AG08396 (cell line): ENCODE measurements at places on chromosomes 1 and 21.

DNA sequence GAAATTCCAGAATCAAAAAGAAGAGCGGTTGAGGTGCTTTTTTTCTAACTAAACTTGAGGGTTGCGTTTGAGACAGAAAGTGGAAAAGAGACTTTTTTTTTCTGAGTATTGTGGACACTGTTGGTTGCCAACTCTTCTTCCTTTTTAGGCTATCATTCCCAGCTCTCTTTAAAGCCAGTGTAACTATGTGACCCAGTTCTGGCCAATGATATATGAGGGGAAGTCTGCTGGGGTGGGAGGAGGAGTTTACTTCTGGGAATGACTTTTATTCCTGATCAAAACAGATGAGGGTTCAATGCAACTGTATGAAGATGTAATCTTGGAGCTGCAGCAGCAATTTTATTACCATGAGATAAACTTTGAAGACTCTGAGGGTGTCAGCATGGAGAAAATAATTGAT, 17.3 kb upstream of the NMNAT2 start:
- DNase-seq = no peak

DNA sequence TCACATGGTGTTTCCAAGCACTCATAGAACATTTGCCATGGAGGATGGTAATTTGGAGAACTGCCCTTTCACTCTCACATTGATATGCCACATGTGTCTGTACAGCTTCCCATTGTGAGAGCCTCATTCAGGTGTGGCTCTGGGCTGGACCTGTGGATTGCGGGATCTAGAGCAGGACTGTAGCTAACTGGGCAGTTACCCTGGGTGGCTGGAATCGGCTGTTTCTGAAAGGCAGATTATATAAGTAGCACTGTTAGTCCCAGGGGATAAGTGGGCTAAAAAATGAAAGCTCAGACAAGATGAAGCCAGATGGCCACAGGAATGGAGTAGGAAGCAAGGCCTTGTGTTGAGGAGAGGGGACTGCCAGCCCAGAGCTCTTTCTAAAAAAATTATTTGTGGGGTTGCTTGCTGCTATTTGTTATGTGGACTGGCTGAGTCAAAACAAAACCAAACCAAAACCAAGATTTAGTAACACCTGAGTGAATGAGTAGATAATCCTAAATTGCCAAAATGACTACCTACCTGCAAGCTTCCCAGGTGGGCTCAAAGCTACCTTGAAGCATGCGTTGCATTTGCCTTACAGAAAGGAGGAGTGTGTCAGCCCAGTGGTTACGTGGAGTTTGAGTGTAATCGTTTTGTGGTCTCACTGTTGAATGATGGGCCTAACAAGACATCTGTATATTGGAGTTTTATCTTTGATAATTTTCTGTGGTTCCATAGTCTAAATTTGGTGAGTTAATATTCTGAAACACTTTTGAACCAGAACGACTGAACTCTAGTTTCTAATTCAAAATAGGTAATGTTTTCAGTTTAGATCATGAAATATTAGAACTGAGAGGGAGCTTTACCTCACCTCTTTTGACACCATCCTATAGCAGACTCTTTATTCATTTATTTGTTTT, 58.0 kb downstream of the SDCCAG8 start:
- DNase-seq = no peak

DNA sequence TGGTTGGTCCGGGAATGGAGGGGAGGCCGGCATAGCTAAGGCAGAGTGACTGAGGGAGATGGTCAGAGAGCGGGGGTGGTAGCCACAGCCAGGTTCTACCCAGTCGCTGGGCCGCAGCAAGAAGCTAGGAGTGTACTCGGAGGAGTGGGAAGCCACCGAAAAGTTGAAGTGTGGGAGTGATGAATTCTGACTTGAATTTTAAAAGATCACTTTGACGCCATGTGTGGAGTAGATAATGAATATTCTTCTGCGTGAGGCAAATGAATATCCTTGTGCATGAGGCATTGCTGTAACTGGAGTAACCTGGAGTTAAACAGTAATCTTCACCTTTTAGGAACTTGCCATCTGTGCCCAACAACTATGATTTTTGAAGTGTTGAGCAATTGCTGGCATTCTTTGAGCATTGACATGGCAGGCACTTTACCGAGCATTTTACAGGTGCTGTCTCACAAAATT, 6.9 kb downstream of the CTPS1 start:
- DNase-seq = no peak

DNA sequence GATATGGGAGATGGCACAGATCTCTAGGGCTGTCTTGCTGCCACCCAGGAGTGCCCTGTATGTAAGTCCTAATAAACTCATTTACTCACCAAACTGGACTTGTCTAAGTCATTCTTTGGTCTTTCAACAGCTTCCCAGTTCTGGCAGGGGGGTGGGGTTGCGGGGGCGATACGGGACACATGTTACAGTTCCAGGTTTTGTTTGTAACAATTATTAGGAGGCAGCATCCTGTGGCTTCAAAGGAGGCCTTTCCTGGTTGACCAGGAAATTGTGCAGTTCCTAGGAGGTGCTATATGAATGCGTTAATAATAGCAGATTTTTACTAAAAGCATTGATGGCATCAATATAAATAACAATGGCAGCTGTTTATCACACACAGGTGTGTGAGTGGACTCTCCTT, 42.7 kb upstream of the TRIM45 start:
- DNase-seq = no peak

GRCh38 chr1:184163674-184164465, 112.3 kb downstream of the TSEN15 start:
- DNase-seq = peak; percentile 71

DNA sequence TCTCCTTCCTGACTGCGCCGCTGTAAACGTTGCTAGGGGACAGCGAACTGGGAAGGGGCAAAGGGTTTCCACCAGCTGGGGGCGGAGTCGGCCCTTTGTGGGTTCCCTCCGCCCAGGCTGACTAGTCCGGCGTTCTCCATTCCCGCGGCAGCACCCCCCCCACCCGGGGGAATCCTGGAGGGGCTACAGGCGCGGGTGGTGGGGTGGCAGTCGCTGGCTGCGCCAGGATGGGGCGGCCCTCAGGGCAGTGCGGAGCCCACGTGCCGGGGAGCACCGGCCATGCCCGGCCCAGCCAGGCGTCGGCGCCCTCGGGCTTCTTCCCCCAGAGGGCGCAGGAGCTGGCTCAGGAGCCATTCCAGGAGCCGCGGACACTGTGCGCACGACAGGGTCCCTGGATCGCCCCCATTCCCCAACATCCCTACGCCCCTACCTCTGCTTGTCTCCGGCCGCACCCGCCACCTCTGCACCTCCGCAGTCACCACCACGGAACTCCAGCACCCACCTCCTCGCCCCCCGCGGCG, 476 bp downstream of the BATF3 start:
- peak; percentile 80 for DNase-seq

GRCh38 chr1:15406614-15407559, 2.8 kb upstream of the EFHD2 start:
- peak; percentile 84 for DNase-seq

DNA sequence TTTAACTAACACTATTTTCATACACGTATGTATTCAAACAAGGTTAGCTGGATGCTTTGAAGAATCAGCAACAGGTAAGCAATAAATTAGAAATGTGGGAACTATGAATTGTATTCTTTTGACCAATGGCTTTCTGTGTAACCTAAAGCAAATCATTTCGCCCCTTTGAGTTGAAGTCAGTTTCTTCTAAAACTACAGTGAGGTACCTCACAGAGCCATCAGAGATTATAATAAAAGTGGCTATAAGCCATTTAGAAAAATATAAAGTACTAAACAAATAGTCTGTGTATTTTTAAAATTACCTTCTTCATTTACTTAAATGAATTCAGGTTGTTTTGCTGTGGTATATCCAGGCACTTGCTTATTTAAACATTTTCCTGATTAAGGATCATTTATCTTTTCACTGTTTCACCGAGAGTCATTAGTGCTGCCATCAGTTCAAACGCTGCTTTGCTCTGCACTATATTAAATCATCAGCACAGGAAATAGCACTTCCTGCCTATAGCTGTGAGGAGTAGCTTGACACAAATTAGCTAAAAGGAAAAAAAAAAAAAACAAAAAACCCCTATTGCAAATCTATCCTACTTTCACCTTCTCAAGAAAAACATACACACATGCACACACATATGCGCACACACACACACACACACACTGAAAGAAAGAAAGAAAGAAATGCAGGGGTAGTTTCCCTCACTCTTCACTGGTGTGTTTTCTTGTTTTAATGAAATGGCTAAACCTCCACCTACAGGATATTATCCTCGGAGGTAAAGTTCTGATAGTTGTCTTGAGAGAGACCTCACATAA, 39.8 kb upstream of the C1orf105 start:
- no peak for DNase-seq

DNA sequence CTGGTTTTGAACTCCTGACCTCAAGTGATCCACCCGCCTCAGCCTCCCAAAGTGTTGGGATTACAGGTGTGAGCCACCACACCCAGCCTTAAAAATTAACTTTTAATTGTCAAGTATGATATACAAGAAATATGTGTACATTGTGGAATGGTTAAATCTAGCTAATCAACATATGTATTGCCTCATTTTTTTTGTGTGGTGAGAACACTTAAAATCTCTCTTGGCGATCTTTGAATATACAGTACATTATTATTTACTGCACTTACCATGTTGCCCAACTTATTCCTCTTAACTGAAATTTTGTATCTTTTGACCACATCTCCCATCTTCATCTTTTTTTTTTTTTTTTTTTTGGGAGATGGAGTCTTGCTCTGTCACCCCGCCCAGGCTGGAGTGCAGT, 23.3 kb downstream of the THRAP3 start:
- DNase-seq = no peak

DNA sequence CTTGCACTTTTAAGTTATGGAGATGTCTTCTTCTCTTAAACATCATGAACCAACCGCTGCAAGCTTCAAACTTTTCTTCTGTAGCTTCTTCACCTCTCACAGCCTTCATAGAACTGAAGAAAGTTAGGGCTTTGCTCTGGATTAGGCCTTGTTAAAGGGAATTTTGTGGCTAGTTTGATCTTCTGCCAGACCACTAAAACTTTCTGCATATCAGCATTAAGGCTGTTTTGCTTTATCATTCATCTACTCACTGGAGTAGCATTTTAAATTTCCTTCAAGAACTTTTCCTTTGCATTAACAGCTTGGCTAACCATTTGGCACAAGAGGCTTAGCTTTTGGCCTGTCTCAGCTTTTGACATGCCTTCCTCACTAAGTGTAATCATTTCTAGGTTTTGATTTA, 43.0 kb upstream of the RGL1 start:
- no peak for DNase-seq

- DNase-seq = no peak
Measured at GRCh38 chr1:157311730-157312081, 173.5 kb upstream of the ETV3 start.

DNA sequence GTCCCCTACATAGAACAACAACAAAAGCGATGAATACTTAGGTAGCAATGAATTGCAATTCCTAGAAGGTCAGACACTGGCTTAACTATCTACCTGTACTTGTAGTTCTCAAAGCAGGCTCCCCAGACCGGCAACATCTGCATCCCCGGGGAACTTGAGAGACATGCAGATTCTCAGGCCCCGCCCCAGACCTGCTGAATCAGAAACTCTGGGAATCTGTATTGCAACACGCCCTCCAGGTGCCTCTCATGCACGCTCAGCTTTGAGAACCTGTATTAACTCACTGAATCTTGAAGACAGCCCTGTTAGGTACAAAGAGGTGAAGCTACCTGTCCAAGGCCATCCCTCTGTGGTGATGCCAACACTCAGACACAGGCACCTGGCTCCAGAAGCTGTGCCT, 128.1 kb downstream of the KAZN start:
- no peak for DNase-seq

DNA sequence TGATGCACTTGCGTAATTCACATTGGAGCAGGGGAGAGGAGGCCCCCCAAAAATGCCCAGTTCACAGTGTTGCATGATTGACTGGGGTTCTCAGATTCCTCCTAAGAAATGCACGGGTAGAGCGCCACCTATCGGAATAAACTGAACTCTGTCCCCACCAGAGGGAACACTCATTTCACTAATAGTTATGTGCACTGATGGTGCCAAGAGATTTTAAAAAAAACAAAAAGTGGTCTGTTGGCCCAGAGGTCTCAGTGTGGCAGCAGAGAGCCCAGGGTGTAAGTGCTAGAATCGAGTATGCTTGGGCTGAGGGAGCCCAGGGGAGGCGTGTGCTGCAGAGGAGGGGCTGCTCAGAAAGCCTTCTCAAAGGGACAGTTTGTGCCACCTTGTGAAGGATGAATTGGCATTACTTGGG, 6.9 kb downstream of the PINK1 start:
- peak; percentile 70 for DNase-seq

DNA sequence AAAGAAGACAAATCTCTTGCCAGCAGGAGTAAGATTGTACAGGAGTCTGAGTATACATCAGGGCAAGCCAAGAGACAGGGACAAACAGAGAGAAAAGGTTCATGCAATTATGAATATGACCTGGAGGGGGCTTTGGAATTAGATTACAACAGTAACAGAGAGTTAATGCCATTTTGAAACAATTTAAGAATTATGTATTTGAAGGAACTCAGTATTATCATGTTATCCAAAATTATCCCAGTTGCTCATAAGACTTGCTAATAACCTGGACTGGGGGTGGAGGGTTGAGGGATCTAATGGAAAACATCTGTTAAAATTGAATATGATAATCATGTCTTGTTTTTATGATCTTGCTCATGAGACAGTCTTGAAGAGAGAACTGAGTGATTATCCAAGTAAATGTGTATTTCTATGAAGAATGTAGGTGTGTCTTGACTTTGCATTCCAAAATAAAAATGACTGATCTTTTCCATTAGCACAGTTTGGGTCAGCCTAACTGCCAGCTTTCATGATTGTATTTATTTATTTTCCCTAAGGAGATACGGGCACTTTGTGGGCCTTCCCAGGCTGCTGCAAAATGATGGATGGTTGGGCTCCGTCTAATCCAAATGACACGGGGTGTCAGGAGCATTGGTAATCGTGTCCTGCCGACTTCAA, 117.7 kb downstream of the ERG start:
- DNase-seq = peak; percentile 18

- DNase-seq = no peak
Measured at GRCh38 chr1:239353536-239353935, 32.8 kb upstream of the CHRM3 start.

DNA sequence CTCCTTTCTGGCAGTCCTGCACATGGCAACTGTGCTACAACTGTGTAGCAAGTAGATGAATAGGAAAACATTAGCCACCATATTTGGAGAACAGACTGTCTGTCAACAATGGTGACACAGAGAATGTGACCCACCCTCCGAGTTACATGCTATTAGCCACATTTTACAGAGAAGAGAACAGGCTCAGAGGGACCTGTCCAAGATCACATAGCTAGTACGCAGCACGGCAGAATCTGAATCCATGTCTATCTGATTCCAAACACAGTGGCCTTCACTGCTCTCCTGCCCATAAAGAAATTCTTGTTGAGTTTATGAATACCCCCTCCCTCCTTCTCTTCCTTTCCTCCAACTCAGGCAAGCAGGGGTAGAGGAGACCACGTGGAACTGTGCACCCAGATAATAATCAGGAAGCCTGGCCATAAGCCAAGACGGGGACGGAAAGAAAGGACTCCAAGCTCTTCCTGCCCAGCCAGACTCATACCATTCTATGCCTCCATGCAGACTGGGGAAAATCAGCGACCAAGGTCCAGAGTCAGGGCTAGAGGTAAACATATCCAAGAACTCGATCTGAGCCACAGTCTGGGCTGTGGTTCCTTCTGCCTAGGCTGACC, 78.8 kb downstream of the TRABD2B start:
- no peak for DNase-seq

- DNase-seq = no peak
Measured at GRCh38 chr1:43558346-43558841, 27.7 kb downstream of the PTPRF start.

- DNase-seq = no peak
Measured at GRCh38 chr1:172408958-172409357, 11.5 kb upstream of the C1orf105 start.
